Body of pancreas (tissue), 4 donors: ENCODE measurements at places on chromosomes 6 and 20.
A peak's percentile ranks its signal among the peaks of the same experiment; 100 is the strongest.

DNA sequence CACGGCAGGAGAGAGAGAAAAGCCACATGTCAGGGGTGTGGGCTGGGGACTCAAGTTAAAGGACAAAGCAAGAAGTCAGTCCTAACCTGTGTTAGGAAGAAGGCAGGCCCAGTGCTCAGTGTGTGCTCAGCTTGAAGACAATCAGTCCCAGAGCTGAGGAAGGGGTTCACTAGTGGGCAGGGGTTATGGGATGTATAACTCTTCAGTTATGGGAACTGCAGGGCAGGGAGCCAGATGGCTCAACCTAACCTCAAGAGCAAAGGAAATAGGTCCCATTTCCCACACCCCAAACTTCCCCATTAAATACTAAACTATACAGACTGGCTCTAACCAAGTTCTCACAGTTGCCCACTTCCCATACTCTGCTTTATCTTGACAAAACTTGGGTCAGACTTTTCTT, 7.4 kb upstream of the SSTR4 start:
- DNase-seq: no peak
- H3K4me3 ChIP-seq: no peak overlapping the region
- H3K27me3 ChIP-seq: no peaks in the 10 kb centered on the region
- H3K27ac ChIP-seq: no peak overlapping the region

GRCh38 chr6:11917951-11918738, 94.0 kb upstream of the HIVEP1 start:
- no peaks in the 10 kb centered on the region for H3K36me3 ChIP-seq
- no peaks in the 10 kb centered on the region for H3K4me1 ChIP-seq
- no peak for DNase-seq

- H3K4me1 ChIP-seq: no peaks in the 10 kb centered on the region
- H3K27me3 ChIP-seq: no peaks in the 10 kb centered on the region
- no peaks in the 10 kb centered on the region for H3K36me3 ChIP-seq
- no peak overlapping the region for H3K4me3 ChIP-seq
- H3K27ac ChIP-seq: no peak overlapping the region
- peak; percentile 76 for DNase-seq
Measured at GRCh38 chr20:53157443-53158408, 185.6 kb downstream of the TSHZ2 start.

DNA sequence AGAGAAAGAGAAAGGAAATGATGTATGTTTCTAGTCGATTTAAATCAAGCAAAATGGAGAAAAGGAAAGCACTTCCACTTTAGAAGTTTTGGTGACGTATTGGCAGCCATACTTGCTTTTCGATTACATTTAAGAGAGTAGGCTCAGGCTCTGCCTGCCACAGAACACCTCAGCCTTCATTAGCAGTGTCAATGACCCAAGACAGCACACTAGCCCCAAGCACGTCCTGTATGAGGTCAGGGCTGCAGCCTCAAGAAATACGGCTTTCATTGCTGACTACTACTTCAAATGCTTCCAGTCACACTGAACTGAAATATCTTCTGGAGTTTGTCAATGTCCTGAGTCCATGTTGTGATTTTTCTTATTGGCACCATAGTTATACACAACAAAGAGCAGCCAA, 285.3 kb downstream of the EYA4 start:
- no peaks in the 10 kb centered on the region for H3K27me3 ChIP-seq
- DNase-seq: no peak
- no peak overlapping the region for H3K27ac ChIP-seq
- H3K4me3 ChIP-seq: no peak overlapping the region
- no peaks in the 10 kb centered on the region for H3K36me3 ChIP-seq
- no peaks in the 10 kb centered on the region for H3K4me1 ChIP-seq

DNA sequence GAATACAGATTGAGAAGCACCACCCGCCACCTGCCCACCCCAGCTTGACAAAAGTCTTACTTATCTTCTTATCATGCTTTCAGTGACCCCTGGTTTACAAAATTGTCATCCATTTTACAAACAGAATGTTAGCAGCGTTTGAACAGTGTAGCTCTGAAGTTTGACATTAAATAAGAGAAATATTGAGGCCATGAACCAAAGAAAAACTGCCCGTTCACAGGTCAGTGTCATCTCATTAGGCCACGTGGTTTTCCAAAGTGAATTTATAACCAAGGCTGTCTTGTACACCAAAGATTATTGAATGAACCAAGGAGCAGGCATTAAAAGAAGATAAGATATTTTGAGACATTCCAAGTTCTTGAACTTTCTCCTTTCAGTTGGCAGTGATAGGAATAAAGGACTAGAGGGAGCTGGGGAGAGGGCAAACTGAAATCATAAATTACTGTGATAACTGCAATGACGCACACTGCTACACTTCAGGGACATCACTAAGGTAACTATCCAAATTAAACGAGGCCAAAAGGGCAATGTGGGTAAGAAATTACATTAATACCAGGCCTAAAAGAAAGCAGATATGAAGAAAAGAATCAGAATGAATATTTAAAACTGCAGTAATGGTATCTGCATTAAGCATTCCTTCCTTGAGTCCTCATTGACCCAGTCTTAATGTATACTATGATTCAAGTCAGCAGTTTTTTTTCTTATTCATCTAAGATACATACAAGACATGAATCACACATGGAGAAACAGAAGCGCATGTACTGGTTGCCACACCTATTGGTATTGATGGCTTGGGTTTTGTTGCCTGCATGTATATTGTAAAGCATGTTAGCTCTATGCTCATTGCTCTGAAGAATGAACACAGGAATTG, 159.8 kb upstream of the ARG1 start:
- no peaks in the 10 kb centered on the region for H3K27me3 ChIP-seq
- H3K4me3 ChIP-seq: no peak overlapping the region
- DNase-seq: peak; percentile 7
- H3K4me1 ChIP-seq: no peaks in the 10 kb centered on the region
- no peaks in the 10 kb centered on the region for H3K36me3 ChIP-seq
